Activated naive CD8-positive, alpha-beta T cell treated with anti-CD3 and anti-CD28 coated beads, Interleukin-2, amount 50 U/mL, for 24 hours (primary cell): ENCODE measurements at places on chromosomes 1 and 21.

- no peak for DNase-seq
Observed at GRCh38 chr1:112982853-112983536, 27.0 kb upstream of the SLC16A1 start.

DNA sequence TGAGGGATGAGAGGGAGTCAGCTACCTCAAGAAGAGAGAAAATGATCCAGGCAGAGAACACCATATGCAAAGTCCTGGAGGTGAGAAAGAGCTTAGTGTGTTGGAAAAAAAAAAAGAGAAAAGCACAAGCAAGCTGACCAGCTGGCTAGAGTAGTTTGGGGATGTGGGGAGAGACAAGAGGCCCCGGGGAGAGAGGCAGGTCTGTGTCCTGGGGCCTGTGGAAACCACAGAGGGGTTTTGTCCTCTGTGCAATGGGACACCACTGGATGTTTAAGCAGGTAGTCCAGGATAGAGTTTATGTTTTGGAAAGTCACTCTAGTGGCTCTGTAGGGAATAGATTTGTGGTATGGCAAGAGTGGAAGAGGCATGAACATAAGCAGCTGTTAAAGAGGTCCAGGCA, 14.4 kb upstream of the CHI3L1 start:
- DNase-seq, result no peak

GRCh38 chr1:15038232-15039016, 115.1 kb upstream of the TMEM51 start:
- no peak for DNase-seq

DNA sequence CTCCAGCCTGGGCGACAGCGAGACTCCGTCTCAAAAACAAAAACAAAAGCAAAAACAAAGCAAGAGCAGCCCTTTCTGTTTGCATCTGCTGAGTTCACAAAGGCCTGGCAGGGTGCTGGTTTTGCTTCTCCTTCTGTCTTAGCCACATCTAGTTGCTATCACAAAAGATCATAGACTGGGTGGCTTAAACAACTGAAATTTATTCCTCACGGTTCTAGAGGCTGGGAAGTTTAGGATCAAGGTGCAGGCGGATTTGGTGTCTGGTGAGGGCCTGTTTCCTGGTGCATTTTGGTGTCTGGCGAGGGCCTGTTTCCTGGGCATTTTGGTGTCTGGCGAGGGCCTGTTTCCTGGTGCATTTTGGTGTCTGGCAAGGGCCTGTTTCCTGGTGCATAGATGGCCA, 471.3 kb downstream of the CAMTA1 start:
- DNase-seq, result no peak

- DNase-seq, result no peak
Observed at GRCh38 chr21:44814498-44815023, 3.3 kb downstream of the SUMO3 start.

GRCh38 chr1:67491280-67491679, 61.1 kb upstream of the SERBP1 start:
- no peak for DNase-seq

DNA sequence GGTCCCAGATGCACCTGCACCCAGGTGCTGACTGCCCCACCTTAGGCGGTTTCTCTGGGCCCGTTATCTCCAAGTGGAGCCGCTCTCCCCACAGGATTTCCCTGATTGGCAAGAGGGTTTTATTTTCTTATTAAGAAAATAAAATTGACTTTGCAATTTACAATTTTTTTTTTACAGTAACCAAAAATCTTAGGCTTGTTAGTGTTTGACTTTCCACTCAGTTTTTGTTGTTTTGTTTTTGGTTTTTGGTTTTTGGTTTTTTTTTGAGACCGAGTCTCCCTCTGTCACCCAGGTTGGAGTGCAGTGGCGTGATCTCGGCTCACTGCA, 4.8 kb upstream of the CCDC27 start:
- DNase-seq, result no peak

GRCh38 chr1:212917858-212918257, 32.5 kb upstream of the VASH2 start:
- DNase-seq, result no peak

DNA sequence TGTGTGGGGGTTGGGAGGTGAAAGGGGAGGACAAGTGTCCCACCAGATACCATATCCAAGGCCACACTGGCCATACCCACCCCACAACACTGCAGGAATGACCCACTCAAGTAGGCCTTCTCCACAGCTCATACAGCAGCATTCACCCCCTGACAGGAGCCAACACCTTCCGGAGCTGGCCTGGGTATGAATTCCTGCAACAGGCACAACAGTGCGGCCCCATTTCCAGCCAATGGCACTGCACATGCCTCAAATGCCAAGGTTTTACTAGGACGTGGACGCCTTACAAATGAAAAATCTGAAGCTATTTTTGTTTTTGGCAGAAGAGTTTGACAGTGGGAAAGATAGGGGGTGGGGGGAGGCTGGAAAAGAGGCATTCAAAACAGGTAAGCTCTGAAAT, 2.0 kb downstream of the KCND3 start:
- DNase-seq, result no peak

DNA sequence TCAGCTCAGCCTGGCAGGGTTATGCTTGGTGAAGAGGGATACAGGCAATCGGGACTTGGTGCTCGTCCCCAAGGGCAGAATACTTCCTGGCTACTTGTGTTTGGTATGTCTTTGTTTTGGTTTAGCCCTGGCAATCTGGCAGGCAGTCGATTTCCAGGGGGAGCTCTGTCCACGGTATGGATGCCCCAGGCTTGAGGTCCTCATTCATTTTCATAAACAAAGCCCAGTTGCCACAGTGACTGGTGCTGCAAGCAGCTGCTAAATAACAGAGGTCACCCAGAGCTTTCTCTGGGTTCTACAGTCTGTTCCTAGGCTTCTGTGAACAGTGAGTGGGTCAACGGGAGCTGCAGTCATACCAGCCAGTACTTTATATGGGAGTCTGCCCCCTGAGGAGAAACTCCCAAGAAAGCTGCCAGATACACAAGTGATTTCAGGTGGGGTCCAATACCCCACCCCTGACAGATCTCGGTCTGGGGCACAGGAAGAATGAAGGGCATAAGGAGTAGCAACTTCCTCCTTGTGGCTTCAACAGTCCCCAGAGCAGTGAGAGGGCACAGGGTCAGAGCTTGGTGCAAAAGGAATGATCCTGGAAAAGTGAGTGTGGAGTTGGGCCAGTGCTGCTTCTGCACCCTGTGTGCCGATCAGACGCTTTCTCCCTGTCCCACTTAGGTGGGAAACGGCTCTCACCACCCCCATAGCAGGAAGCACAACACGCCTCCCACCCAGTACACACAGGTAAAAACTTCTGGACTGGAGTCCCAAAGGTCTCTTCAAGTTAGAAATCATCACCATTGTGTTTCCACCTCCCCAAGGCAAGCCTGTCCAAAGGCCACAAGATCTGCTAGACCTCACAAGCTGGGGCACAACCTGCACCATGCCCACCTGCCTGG, 55.5 kb downstream of the TGFBR3 start:
- no peak for DNase-seq

DNA sequence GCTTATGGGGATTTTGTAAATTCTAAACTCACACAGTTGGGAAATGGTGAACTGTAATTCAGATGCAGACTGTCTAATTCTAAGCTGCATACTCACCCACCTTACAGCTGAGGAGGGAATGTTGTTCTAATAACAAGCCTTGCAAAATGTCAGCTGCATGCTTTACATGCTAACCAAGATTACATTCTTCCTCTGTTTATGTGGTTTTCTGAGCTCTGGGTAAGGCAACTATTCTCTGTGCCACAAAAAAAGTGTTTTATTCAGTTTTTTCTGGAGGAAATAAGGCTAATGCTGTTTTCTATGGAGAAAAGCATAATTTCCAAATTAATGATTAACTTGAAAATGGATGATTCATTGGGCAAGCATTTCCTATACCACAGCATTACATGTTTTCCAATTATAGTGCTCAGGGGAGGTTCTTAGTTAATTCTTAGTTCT, 64.9 kb downstream of the RGS13 start:
- DNase-seq, result no peak

- DNase-seq, result no peak
Observed at GRCh38 chr1:25872713-25873112, 2.8 kb downstream of the PAQR7 start.
